ENCODE measurements at places on chromosomes 5 and 9. TPM values are rescaled to one million over a fixed set of nuclear protein-coding genes. Genes with fewer than 3 reads are reported as not detected.
A peak's percentile ranks its signal among the peaks of the same experiment; 100 is the strongest.

GRCh38 chr5:82306151-82306550 lies 28.0 kb upstream of the RPS23 start:
- no peak for DNase-seq

DNA sequence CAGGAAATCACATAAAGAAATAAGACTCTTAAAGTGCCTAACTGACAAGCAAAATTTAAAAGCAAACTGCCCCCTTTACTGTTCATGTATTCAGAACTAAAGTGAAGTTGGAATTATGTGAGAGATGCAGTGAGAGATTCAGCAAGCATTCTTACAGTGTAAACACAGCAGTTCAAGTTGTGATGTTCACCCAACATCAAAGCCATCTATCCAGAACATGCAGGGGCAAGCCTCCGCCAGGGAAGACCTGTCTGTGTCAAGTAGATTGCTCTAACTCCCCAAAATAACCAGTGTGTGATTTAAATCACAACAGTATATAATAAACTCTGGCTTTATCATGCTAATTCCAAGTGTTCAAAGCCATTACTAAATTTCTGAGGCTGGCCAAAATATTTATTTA lies 233.3 kb downstream of the BNC2 start:
- no peak for DNase-seq

- DNase-seq: peak; percentile 54
Measured at GRCh38 chr5:173671121-173671949, 54.9 kb upstream of the BOD1 start.

The KIAA0825 gene
- total RNA-seq: 2.2 TPM

All from left ventricle myocardium superior (tissue), 1 donor.